Heart right ventricle (tissue), 16 donors: ENCODE measurements at places on chromosomes 1 and 21. TPM values are rescaled to one million over a fixed set of nuclear protein-coding genes. Genes with fewer than 3 reads are reported as not detected.

DNA sequence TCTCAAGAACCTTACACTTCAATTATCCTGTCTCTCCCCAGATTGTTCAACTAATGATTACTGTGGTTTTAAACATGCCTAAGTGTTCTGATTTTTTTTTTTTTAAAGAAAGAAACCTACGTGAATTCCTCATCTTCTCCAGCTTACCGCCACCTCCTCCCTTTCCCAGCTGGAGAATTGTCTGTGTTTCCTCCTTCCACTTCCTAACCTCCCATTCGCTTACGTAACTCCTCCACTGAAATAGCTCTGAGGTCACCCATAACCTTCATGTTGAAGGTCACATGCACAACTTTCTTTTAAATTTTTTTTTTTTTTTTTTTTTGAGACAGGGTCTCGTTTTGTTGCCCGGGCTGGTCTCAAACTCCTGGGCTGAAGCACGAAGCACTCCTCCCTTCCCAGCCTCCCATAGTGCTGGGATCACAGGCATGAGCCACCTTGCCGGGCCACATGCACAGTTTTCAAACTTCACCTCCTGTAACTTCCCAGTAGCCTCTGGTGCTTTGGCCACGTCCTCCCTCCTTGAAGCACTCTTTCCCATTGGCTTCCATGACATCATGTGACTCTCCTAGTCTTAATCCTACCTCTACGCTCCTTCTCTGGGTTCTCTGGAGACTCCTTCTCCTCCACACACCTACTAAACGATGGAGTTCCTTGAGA, 9.8 kb upstream of the CAPZB start:
- DNase-seq = no peak

Gene NBPF4
- total RNA-seq = not detected

- DNase-seq = no peak
Observed at GRCh38 chr1:240946926-240947325, 335.0 kb upstream of the GREM2 start.

DNA sequence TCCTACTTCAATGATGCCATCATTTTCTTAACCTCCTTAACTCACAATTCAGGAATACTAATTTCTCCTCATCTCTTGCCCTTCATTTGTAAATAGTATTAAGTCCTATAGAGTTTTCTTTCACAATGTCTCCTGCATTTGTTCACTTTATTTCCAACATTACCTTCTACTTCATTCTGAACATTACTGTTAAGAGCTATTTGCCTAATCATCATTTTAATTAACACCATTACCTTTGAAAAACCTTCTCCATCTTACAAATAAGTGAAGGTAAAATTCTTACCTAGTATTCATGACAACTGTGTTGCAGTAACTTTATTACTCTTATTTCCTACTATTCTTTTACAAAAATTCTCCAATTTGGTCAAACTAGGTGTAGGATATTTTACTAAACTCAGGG, 137.7 kb downstream of the COQ8A start:
- DNase-seq = no peak

DNA sequence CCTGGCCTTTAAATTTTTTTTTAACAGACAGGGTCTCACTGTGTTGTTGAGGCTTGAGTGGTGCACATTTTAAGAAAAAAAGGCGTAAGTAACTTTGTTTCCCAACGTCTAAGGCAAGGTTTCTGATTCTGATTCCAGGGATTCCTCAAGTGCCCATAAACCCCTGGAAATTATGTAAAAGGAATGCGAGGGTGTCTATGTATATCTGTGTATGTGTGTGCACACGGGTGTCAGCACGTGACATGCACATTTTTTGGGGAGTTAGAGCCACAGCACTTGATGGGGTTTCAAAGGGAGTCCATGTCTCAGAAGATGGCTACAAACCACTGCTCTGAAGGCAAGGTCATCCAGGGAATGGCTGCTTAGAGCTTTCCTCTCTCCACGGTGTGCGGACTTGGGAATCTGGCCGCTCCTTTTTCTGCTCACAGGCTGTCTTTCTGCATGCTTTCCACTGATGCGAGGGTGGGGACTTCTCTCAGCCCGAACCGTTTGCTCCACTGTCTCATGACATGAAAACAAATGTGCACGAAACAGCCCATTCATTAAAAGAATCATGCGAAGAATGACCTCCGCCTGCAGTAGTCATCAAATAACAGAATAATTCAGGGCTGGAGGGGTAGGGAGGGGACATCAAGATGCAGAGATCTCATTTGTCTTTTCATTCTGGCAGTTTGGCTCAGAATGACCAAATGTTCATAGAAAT, 18.7 kb upstream of the RERE start:
- no peak for DNase-seq

Gene DMBX1
- total RNA-seq = not detected

Gene GPR3
- not detected for total RNA-seq

Gene DSCAM
- not detected for total RNA-seq

DNA sequence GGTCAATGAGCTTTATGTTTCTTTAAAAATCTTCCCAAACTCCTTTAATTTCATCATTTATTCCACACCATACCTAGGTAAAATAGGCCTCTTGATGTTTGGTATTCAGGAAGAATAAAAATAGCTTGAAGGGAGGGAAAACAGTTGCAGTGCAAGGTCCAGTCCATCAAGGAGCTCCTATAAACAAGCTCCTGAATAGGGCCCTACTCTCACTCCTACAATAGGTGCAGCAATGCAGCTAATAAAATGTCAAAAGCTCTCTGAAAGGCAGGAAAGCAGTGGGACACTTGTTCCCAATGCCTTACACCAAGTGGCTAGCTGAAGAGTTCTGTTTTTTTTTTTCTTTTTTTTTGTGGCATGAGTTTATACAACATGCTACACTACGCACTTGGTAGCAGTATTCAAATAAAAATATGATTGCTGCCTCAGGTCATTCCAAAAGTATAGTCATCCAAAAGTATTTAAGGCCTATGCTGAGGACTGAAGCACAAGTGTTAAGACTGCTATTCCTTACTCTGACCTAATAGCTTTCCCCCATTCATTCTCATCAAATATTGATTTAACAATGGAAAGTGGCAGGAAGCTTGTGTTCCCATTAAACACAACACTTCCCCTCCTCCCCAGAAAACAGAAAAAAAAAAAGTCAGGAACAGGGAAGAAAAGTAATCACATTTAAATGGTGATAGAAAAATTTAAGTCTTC, 9.8 kb downstream of the TEX38 start:
- DNase-seq = no peak
